ENCODE measurements at places on chromosomes 6 and 20. TPM values are rescaled to one million over a fixed set of nuclear protein-coding genes. Genes with fewer than 3 reads are reported as not detected.

The PACRG gene
- total RNA-seq: not detected

The HLA-DRB1 gene
- total RNA-seq: 4.1 TPM

The RIPOR3 gene
- not detected for total RNA-seq

The OVOL2 gene
- total RNA-seq: not detected

GRCh38 chr6:129966125-129966524 lies 52.3 kb upstream of the L3MBTL3 start:
- no peak for DNase-seq

GRCh38 chr20:17622086-17622850 lies 52.4 kb downstream of the DSTN start:
- no peak for DNase-seq

DNA sequence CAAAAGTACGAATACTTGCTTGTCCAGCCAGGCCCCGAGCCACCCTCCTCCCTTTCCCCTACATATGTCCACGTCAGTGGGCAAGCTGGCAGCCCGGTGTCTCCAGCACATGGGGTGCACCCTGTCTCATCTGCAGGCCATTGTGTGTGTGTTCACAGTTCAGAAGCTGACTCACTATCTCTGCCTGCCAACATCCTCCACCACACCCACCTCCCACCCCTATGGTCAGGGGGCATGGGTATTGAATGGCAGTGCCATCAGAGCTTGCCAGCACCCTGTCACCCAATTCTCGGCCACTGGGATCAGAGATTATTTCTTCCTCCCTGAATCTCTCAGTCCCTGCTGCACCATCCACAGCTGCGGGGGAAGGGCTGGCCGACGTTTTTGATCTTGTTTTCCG lies 195.7 kb downstream of the FARS2 start:
- DNase-seq: no peak

DNA sequence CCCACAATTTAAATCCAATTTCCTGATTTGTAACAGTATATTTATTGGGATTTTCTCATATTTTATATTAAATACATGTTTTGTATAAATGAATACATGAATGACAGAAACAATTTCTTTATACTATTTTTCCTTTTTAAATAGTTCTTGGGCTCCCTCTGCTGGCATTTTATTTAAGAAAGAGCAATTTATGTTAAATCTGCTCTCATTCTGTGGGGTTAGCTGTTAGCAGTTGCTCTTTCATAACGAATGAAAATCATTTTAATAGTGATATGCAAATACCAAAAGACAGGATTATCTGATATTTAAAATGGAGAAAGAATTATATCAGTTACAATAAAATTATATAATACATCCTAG lies 118.3 kb downstream of the RALGAPA2 start:
- no peak for DNase-seq

- no peak for DNase-seq
These were observed 61.2 kb upstream of the SIRPG start for GRCh38 chr20:1718604-1719384.

DNA sequence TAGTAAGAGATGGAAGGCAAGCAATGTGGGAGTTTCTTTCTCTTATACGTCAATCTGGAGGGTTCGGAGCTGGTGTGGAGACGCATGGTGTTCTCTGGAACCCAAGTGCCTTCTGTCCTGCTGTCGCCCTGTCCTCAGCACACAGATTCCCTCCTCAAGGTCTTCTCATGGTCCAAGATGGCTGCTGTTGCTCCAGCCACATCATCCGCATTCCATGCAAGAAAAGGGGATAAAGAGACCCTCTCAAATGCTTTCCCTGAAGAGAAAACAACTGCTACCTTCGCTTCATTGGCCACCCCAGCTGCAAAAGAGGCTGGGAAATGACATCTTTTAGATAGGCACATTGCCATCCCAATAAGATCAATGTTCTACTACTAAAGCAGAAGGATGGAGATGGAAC lies 151.2 kb downstream of the ANKRD60 start:
- DNase-seq: no peak

- DNase-seq: no peak
These were observed 9.1 kb downstream of the ZNFX1 start for GRCh38 chr20:49268600-49269365.

GRCh38 chr6:111377558-111378120 lies 105.4 kb downstream of the REV3L start:
- no peak for DNase-seq

DNA sequence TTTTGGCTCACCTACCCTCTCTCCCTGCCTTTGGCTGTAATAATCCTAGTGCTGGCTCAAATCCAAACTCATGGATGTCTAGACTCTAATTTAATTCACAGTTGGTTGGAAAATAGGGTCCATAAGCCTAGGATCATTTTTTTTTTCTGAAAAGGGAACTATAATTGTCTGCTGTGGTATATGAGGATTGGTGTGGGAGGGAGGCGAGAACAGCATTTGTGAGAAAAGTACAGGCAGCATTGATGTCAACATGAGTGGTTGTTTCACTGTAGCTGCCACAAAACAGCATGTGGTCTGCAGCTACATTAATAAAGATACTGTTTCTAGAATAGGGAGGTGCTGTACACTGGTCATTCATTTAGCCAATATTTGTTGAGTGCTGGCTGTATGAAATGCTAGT lies 18.6 kb upstream of the POLR1H start:
- DNase-seq: no peak

- DNase-seq: no peak
These were observed 104.2 kb upstream of the GJE1 start for GRCh38 chr6:142028527-142028926.

DNA sequence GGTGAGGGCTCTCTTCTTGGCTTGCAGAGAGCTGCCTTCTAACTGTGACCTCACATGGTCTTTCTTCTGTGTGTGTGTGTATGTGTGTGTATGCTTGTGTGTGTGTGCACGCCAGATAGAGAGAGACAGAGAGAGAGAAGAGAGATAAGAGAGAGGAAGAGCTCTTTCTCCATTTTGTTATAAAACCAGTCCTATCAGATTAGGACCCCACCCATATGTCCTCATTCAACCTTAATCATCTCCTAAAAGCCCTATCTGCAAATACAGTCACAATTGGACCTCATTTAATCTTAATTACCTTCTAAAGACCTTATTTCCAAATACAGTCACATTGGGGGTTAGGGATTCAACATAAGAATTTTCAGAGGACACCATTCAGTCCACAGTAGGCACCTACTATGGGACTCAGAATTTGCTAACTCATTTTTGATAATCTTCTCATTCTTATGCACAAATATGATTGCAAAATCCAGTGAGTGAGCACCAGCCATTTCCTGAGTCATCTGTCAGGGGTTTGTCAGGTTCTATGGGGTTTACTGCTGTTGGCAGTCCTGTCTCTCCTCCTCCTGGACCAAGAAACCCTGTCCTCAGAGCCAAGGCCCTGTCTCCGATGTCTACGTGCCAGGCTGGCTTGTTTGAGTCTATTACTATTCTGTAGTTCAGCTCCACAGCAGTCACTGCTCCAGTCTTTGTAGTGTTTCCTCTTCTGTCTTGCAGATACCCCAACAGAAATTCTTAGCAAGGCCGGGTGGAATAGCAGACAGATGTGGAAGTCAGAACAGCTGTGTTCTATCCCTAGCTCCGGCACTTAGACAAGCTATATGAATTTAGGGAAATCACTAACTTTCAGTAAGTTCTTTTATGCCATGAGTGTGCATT lies 59.0 kb upstream of the FAM184A start:
- no peak for DNase-seq

DNA sequence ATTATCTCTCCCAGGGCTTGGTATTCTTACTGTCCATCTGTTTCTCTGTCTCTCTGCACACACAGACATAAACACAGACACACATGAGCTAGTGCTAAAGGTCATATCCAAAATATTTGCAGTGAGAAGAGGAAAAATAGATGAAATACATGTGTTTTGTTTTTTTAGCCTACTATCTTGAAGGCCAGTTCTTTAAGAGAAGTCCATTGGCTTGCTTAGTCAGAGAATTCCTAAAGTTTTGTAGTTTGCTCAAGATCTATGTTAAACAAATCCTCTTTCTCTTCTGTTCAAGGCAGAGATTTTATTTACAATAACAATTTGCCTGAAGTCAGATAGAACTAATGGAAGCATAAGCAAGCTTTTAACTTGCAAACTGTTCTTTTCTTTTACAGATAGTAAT lies 120.0 kb upstream of the AKIRIN2 start:
- no peak for DNase-seq

DNA sequence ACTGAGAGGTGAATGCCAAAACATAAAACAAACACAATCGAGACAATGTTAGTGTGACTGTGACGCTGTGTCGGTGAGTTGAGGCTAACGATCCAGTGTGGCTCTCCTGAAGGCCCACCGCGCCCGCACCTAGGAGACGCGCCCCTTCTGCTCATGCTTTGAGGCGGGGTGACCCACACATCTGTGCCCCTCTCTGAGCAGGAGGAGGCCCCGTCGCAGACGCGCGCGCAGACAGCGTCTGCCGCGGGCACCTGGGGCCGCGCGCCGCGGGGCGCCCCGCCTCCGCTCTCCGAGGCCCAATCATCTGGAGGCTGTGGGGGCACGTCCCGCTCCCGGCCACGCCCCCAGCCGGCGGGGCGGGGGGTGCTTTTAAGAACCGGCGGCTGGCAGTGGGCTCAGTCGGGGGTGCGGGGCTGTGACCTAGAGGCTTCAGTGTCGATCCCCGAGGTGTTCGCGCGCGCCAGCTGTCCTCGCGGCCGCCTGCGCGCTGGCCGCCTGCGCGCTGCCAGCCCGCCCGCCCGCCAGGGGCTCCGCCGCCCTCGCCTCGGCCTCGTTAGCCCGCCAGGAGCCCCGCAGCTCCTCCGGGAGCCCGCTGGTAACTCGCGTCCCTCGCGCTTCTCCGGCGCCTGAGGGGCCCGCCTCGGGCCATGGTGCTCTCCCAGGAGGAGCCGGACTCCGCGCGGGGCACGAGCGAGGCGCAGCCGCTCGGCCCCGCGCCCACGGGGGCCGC lies at the start of gene SLC16A10:
Gene SLC16A10, plus strand, starts transcription at position 398 of the 730 bp plus-strand sequence. Its CDS starts 250 bp downstream, at position 648.
- peak; percentile 74 for DNase-seq

- no peak for DNase-seq
These were observed 10.9 kb downstream of the DEFB129 start for GRCh38 chr20:237929-238328.

DNA sequence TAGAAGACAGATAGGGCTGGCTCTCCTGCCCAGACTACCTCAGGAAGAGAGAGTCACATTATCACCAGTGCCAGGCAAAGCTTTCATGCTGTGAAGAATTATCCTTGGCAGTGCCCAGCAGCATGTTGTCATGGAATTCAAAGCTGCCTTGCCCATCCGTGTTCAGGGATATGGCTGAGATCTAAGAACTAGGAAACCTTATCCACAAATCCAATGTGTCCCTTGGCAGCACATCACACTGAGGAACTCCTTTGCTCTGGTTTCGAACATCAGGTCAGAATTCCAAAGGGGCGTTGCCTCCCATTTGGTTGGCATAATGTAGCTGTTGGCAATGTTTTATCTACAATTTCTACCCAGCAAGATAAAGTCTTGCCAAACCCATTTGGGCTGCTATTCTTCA lies 52.7 kb downstream of the ADGRF1 start:
- no peak for DNase-seq
